ENCODE measurements at places on chromosomes 5 and 9.

DNA sequence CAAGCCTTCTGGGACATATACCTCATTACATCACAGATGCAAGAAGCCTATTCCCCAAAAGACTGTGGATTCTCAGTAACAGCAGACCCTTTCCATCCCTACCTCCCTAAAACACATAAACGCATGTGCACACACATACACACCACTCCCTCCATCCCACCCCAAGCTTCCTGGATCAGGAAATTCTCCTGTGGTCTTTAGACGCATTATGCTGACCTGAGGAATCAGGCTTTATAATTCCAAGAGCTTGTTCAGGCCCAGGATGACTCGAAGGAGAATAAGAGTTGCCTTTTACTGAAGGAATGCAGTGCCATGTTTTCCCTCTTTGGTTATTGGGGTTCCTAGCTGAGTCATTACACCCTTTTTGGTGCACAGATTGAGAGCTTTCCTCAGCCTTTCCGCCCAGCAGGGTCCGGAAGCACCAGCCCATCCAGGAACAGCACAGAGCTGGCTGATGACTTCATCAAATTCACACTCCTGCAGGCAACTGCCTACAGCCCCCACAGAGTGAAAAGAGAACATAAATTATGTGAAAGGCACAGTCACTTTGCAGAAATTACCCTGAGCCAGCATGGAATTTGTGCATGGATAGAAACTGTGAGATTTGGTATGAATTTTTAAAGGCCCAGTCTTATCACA, 385.0 kb upstream of the TRPC7 start:
- no peak for DNase-seq
- H3K27ac ChIP-seq = no peak overlapping the region
- H3K4me1 ChIP-seq = no peaks in the 10 kb centered on the region
- no peaks in the 10 kb centered on the region for H3K36me3 ChIP-seq
- no peak overlapping the region for H3K4me3 ChIP-seq

- peak overlapping the region; percentile 9 for H3K4me3 ChIP-seq
- H3K36me3 ChIP-seq = no peaks in the 10 kb centered on the region
- H3K27ac ChIP-seq = no peak overlapping the region
- DNase-seq = no peak
These were observed 12.8 kb upstream of the SRP19 start for GRCh38 chr5:112848116-112848811.

DNA sequence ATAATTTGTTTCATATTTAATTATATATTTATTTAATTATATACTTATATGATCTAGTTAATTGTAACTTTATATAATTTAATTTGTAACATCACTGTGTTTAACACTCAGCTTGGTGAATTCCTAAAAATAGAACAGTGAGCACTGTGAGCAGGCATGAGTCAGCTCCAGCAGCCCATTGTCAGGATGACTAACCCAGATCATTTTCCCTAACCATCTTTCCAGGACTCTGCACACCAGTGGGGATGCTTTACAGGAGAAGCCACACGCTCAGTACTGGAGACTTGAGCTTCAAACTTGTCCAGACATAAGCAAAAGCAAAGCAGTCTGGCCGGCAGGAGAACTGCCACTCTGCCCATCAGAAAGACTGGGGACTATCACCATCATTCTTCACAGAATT, 446.2 kb upstream of the TRPC7 start:
- no peak overlapping the region for H3K4me3 ChIP-seq
- no peaks in the 10 kb centered on the region for H3K4me1 ChIP-seq
- H3K27me3 ChIP-seq = no peaks in the 10 kb centered on the region
- DNase-seq = no peak
- H3K27ac ChIP-seq = no peak overlapping the region

DNA sequence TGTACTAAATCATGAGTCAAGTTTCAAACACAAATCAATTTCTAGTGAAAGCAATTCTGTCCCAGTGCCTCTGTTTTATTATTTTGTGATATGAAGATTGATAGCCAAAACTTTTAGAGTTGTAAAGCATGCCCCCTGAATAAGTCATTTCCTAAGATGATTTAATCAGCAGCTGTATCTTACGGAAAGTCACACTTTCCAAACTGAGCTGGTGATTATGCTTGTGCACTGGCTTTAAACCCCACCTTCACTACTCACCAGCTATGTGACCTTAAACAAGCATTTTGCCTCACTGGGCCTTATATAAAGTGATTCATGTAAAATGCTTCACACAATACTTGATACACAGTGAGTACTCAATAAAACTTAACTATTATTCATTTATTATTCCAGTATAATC, 78.1 kb downstream of the EDIL3 start:
- H3K4me1 ChIP-seq = no peaks in the 10 kb centered on the region
- no peak overlapping the region for H3K4me3 ChIP-seq
- H3K27me3 ChIP-seq = no peaks in the 10 kb centered on the region
- DNase-seq = no peak
- H3K36me3 ChIP-seq = no peaks in the 10 kb centered on the region

- H3K27me3 ChIP-seq = peaks cover 61% of the 10 kb centered on the region
- no peak overlapping the region for H3K27ac ChIP-seq
- peaks cover 7% of the 10 kb centered on the region for H3K36me3 ChIP-seq
- DNase-seq = no peak
These were observed 31.9 kb downstream of the CNTFR start for GRCh38 chr9:34557426-34558321.

All from T-helper 17 cell (primary cell).